Colonic mucosa (tissue), 4 donors: ENCODE measurements at places on chromosomes 4 and X.

DNA sequence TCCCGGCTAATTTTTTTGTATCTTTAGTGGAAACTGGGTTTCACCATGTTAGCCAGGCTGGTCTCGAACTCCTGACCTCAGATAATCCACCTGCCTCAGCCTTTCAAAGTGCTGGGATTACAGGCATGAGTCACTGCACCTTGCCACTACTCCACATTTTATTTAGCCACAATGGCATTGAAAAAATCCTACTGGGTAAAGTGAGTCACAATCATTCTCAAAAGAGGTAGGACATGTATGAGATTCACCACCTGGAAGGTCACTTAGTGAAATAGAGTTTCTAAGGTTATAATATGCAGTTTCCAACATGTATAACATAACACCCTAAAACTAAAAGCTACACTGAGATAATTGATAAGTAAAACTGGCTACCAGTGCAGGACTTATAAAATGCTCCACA, 159.2 kb downstream of the BTC start:
- DNase-seq: no peak

DNA sequence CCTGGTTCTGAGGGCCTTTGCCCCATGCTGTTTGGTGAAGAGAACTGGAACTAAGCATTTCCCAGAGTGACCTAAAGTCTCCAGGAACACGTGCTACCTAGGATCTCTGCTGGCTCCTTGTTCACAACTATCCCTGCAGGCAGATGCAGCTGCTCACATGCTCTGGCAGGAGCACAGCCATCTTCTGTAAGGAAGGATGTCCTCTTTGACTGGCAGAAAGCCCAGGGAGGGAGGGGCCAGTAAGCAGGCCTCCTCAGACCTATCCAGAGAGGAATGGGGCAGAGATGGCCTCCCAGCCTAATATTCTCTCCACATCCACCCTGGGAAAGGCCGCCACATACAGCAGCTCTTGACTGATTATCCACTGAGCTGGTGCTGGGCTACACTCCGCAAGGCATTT, 142.8 kb upstream of the EOLA2 start:
- DNase-seq: no peak

- DNase-seq: no peak
Measured at GRCh38 chr4:40434126-40434687, 99.1 kb downstream of the CHRNA9 start.

DNA sequence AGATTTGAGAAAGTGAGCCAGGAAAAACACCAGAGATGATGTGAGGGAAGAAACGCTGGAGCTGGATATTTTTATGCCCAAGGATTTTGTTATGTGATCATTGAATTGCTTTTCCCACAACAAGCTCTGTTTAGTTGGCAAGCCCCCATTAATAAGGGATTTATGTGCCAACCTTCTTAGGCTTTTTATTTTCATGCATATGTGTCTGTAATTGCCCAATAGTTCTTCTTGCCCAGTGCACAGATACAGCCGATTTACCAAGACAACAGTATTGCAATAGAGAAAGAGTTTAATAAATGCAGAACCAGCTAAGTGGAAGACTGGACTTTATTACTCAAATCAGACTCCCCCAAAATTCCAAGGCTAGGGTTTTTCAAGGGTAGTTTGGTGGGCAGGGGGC, 57.7 kb downstream of the TRIM2 start:
- no peak for DNase-seq

DNA sequence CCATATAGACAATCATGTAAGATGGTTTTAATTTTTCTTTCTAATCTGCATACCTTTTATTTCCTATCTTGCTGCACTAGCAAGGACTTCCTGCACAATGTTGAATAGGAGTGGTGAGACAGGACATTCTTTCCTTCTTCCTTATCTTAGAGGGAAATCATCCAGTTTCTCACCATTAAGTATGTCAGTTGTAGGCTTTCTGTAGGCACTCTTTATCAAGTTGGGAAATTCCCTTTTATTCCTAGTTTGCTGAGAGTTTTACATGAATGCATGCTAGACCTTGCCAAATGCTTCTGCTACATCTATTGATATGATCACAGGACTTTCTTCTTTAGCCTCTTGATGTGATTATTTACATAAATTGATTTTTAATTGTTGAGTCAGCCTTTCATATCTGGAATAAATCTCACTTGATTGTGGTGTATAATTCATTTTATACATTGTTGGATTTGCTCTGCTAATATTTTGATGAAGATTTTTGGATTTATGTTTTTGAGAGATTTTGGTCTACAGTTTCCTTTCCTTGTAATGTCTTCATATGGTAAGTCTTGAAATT, 23.8 kb downstream of the RNF175 start:
- DNase-seq: no peak

- DNase-seq: no peak
Measured at GRCh38 chrX:23745786-23746185, 2.7 kb upstream of the ACOT9 start.

GRCh38 chr4:189088780-189089179, 851.9 kb upstream of the FRG1 start:
- no peak for DNase-seq

DNA sequence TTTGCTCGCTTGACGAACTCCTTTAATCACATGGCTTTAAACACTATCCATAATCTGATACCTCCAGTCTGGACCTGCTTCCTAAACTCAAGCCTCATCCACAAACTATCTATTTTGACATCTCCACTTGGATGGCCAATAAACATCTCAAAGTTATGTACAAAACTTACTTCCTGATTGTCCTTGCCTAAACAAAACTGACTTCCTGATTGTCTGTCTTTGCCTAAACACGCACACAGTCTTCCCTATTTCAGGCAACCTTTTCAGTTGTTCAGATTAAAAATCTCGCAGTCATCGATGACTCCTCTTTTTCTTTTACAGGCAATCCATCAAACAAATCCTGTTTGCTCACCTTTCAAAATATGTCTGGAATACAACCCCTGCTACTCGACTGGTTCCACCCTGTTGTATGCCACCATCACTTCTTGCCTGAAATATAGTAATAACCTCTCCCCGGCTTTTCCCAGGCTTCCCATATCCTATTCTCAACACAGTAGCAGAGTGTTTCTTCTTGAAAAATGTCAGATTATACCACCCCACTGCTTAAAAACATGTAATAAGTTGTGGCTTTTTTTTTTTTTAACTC, 39.0 kb downstream of the ATOH1 start:
- no peak for DNase-seq

- no peak for DNase-seq
Measured at GRCh38 chrX:118847676-118848075, 24.1 kb downstream of the ZCCHC12 start.

DNA sequence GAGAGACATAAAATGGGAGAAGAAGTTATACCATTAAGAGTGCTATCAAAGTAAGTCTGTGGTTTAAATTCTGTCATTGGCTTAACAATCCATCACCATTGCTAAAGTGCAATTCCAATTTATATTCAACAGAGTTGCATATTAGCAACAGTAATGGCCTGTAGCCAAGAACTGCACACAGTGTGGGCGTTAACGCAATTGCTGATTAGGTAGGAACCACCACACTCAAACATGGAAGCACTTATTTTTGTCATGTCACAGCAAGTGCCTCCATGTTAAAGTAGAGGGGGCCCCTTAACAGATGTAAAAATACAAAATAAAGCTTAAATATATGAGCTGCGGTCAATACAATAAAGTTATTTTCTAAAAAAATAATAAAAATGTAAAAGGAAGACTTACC, 10.8 kb downstream of the LARP7 start:
- DNase-seq: no peak

GRCh38 chr4:2462218-2462991, 6.5 kb upstream of the RNF4 start:
- peak; percentile 55 for DNase-seq

DNA sequence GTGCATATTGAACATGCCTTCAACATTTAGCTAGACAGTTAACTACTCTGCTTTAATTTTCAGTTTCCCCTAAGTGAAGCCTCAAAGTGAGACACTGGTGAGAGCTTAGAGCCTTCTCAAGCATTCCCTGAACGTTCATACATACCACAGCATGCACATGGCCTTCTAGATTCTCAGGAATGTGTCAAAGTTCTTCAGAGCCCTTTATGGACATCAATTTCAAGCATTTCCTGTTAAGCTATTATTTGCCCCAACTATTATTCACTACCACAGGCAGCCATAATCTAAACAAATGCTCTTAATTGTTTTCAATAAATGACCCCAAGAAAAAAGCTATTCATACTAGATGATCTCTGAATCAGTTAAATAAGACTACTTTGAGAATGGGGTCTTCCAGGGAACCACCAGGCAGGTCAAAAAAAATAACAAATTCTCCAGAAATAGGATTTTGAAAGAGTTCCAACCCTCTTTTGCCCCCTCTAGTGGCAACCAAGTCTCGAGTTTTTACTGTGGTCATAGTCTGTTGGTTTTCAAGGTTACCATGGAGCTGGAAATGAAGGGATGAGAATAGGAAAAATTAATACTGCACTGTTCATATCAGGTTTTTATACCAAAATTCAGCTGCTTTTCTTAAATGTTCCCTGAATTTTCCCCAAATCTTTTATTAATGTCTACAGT, 235.4 kb downstream of the RAB28 start:
- no peak for DNase-seq

DNA sequence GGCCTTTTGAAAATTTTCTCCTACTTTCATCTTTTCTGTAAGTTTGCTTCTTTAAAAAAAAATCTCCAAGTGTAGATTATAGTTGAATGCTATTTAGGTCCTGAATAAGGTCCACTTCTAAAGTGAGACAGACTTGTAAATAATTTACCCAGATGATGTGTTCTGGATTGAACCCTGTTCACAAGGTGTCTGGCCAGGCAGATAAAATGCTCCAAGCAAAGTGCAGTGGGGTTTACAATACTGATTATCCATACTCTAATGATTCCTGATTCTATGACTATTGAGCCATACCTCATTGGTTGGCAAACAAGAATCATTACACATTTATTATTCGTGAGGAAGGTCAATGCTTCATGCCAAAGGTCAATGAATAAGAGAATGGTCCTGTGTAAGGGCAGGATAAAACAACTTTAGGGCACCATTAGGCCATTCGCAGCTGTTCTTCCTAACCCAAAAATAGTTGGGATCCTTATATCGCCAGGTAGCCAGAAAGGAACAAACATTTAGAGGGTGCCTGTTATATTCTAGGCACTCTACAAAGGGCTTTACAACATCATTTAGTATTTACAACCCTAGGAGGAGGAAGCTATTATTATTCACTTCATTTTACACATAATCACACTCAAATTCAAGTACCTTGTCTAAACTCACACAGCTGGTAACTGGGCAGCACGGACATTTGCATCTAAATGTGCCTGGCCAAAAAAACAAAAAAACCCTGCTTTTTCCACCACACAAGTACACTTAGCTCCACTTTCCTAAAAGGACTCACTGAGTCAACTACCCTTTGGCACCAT, 18.6 kb upstream of the SAT1 start:
- DNase-seq: no peak

GRCh38 chr4:8285143-8285975, 15.8 kb downstream of the HTRA3 start:
- DNase-seq: no peak

- no peak for DNase-seq
Measured at GRCh38 chrX:134287346-134287745, 50.4 kb downstream of the CCDC160 start.

- DNase-seq: no peak
Measured at GRCh38 chrX:120120223-120120622, 4.5 kb upstream of the RHOXF1 start.

DNA sequence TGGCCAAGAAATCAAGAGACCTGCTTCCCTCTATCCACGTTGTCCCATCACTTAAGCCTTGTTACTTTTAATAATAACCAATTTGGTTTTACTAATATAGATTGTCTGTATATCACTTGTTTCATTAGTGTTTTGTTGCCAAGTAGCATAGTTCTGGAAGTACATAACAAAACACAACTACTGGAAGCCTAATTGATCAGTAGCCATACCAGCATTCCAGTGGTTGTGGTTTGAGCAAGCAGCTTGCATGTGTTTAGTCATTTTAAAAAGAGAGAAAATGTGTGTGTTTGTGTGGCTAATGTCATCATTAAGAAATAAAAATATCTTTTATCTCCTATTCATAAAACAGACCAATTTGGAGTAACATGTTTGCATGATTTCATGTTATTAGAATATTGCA, 70.8 kb downstream of the PTPN13 start:
- DNase-seq: no peak

- DNase-seq: no peak
Measured at GRCh38 chr4:79871961-79872360, 201.1 kb downstream of the ANTXR2 start.

- DNase-seq: no peak
Measured at GRCh38 chr4:96164814-96165351, 325.0 kb downstream of the PDHA2 start.

DNA sequence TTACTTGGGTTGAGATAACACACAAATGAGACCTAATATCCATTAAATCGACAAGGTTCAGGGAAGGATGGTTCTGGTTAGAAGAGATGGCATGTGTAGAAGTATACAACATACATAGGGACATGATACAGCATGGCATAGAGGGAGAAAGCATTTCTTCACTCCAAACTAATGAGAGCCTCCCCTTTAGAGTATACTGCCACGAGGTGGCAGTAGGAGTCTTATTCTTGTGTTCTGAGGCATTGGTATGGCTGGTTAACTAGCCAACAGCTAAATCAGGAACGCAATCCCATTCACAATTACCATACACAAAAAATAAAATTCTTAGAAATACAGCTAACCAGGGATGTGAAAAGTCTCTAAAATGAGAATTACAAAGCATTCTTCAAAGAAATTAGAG, 29.1 kb upstream of the TRO start:
- DNase-seq: peak; percentile 31

GRCh38 chr4:171676555-171677215, 136.5 kb upstream of the GALNTL6 start:
- no peak for DNase-seq

DNA sequence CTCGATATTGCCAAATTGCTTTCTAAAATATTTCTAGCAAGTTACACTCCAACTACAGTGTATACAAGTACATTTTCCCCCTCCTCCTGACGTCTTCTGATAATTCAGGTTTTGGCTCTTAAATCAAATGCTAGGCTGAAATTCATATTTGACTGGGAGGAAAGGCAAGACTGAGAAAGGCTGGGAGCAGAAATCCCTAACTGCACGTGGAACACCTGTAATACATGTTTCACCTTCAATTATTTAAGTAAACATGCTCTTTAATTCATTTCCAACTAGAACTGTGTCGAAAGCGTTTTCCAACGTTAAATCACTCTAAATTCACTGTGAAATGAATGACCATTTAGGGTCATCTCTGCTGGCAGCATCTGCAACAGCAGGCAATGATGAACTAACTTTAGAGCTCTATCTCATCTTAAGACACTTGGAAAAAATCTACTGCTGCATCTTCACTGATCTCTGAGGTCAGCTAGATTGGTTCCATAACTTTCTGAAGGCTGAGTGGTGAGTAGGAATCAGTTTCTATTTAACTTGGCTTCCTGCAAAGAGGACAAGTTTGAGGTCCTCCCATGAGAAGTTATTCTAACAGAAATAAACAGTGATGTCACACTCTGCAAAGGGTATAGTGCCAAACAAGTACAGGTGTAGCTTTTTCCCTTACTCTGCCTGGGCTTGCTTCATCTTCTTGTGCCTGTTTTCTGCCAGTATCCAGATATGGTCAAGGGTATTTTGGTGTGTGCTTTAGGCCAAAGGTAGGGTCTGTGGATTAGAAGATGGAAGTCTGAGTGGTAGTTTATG, 144.3 kb upstream of the PAK3 start:
- DNase-seq: no peak

GRCh38 chr4:42151568-42152506, 618 bp downstream of the BEND4 start:
- peak; percentile 26 for DNase-seq

- no peak for DNase-seq
Measured at GRCh38 chr4:27442146-27442545, 581.5 kb downstream of the STIM2 start.
